Prostate gland (tissue), 2 donors: ENCODE measurements at places on chromosomes 12 and 14. TPM values are rescaled to one million over a fixed set of nuclear protein-coding genes. Genes with fewer than 3 reads are reported as not detected.
A peak's percentile ranks its signal among the peaks of the same experiment; 100 is the strongest.

The TRIAP1 gene
- total RNA-seq: 21.9 TPM

The PARP11 gene
- 26.8 TPM for total RNA-seq

The HOXC9 gene
- 3.0 TPM for total RNA-seq

The OTOGL gene
- 0.74 TPM for total RNA-seq

GRCh38 chr12:29547151-29547632 lies 49.7 kb upstream of the OVCH1 start:
- no peak overlapping the region for H3K27ac ChIP-seq
- H3K27me3 ChIP-seq: no peaks in the 10 kb centered on the region
- no peaks in the 10 kb centered on the region for H3K4me1 ChIP-seq
- DNase-seq: no peak

DNA sequence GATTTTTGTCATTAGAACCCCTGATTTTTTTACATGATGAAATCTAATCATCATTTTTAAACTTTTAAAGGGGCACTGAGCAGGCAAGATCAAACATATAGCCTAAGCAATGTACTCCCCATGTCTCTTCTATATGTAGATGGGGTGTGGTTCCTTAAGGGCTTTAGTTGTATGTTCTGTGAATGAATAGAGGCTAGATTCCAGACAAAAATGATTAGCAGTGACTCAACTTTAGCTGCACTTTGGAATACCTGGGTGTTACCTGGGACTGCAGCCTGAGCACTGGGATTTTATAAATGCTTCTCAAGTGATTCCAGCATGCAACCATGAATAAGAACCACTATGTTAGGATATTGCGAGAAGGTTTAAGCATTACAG lies 256.7 kb upstream of the PLEKHG7 start:
- H3K4me3 ChIP-seq: no peak overlapping the region
- no peak for DNase-seq
- no peaks in the 10 kb centered on the region for H3K27me3 ChIP-seq
- no peaks in the 10 kb centered on the region for H3K4me1 ChIP-seq
- H3K36me3 ChIP-seq: no peaks in the 10 kb centered on the region

DNA sequence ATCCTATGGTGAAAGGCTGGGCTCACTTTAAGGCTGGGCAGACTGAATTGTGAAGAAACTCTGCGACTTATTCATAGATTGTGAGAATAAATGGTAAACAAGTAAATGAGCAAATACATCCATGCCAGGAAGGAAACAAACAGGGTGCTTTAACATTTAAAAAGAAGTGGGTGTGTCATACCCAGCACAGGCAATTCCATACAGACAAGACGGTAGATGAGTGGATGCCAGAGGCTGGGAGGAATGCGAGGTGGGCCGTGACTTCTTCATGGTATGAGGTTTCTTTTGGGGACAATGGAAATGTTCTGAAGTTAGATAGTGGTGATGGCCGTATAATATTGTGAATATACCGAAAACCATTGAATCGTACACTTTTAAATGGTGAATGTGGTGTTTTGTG lies 49.8 kb upstream of the CDKN3 start:
- H3K36me3 ChIP-seq: no peaks in the 10 kb centered on the region
- H3K27me3 ChIP-seq: no peaks in the 10 kb centered on the region
- H3K27ac ChIP-seq: no peak overlapping the region
- peaks cover 4% of the 10 kb centered on the region for H3K4me1 ChIP-seq
- no peak for DNase-seq

DNA sequence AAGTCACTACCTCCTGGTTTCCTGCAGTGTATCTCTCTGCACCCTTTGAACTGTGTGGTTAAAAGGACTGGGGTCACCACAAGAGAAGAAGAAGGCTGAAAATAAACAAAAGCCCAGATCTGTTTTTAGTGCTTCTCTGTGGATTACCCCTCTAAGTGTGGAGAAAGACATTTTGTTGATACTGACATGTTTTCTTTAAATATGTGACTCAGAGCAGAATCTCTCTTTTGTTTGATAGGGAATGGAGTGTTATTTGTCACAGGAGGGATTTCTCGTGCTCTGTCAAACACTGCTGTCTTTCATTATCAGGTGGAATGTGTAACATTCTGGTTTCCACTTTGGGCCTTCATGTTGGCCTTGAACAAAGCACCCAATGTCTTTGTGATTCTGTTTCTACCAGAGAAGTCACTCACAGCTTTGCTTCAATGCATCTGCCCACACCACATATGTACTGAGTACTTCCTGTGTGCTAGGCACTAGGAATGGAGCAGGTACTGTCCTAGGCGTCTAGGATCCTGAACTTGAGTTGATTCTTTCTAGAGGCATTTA lies 82.1 kb downstream of the PLXNC1 start:
- no peak overlapping the region for H3K27ac ChIP-seq
- no peak for DNase-seq
- no peak overlapping the region for H3K4me3 ChIP-seq
- no peaks in the 10 kb centered on the region for H3K36me3 ChIP-seq

- no peak for DNase-seq
- H3K4me1 ChIP-seq: peaks cover 6% of the 10 kb centered on the region
- peaks cover 9% of the 10 kb centered on the region for H3K27me3 ChIP-seq
Observed at GRCh38 chr14:32934881-32935633, 3.6 kb upstream of the NPAS3 start.

DNA sequence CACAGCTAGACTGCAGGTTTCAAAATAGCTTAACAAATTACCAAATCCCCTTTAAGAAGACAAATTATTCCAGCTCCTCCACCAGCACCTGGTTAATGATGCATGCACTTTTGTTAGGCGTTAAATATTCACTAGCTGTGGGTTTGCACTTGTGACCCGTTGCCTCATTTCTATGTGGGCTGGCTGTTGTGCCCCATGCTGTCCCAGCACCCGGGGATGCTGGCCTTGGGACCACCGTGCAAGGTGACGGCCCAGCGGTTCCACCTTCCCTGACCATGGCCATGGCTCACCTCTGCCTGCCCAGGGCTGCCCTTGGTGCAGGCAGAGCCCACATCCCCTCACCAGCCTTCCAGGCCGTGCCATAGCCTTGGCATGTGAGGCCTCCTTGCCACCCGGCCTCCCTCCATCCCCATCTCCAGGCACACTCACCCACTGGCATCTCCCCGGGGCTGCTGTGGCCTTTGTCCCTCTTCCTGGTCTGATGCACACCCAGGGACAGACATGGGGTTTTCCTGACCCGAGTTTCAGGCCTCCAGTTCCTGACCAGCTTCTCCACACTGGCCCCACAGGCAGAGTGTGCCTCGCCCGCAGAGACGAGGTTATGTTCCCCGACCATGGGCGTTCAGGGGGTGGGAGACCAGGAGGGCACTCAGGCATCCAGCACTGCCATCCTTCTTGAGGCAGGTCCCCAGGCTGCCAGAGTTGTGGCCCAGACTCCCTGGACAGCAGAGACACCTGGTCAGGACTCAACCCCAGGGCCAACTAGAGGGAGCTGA lies 20.3 kb upstream of the C14orf180 start:
- H3K27me3 ChIP-seq: peaks cover 3% of the 10 kb centered on the region
- no peak overlapping the region for H3K27ac ChIP-seq
- H3K4me1 ChIP-seq: no peaks in the 10 kb centered on the region
- no peak for DNase-seq
- H3K36me3 ChIP-seq: no peaks in the 10 kb centered on the region
- H3K4me3 ChIP-seq: no peak overlapping the region

DNA sequence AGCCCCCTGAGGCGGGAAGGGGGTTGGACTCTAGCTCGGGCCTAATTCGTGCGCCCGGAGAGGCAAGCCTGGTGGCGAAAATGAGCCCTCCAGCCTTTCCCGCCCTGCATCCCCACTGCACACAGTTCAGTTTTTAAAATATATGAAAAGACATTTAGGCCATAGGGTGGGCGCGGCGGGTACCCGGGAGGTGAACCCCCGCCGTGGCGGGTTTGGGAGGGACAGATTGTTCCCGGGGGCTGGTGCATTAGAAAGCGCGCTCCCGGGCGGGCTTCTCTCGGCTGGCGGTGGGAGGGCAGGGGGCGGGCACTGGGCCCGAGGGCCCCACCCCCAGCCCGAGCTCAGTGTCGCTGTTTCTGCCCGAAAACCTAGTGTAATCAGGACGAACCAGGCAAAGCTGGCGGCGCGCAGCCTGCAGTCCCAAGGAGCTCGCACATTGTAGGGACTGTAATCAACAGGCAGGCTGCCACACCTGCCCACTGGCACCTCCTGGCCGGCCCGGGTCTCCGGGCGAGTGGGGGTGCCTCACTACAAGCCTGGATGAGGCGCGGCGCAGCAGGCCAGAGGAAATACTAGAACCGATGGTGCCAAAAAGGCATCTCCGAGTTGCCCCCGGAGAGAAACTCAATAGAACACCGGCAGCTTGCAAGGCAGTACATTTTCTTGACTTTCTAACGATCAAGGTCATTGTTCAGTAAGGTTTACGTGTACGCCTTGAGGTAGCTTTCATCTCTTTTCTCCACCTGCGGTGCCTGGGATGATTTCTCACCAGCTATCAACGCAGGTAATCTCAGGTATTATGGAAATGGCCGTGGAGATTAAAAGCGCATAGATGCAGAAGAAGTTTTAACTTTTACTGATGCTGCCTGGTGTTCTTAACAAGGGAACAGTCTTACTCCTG lies 764 bp upstream of the SPTB start:
- H3K4me3 ChIP-seq: peak overlapping the region; percentile 34
- peak; percentile 14 for DNase-seq
- H3K27me3 ChIP-seq: no peaks in the 10 kb centered on the region
- H3K36me3 ChIP-seq: no peaks in the 10 kb centered on the region
- H3K27ac ChIP-seq: no peak overlapping the region

DNA sequence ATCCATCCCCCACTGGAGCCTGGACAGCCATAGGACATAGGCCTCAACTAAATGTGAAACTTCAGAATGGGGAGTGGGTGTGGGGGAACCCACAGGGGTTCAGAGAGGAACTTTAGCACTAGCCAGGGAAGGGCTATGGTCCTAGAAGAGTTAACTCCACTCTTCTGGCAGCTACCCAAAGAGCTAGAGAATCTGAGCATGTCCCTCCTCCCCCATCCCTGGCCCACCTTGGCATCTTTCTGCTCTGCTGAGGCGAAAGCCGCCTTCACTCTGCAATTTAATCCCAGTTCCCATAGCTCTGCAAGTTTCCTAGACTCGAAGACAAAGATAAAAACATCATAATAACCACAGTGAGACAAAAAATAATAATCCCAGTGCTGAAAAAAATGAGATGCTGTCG lies 214.7 kb upstream of the RTL1 start:
- H3K27me3 ChIP-seq: peaks cover 4% of the 10 kb centered on the region
- no peaks in the 10 kb centered on the region for H3K4me1 ChIP-seq
- no peak overlapping the region for H3K4me3 ChIP-seq
- H3K36me3 ChIP-seq: no peaks in the 10 kb centered on the region

DNA sequence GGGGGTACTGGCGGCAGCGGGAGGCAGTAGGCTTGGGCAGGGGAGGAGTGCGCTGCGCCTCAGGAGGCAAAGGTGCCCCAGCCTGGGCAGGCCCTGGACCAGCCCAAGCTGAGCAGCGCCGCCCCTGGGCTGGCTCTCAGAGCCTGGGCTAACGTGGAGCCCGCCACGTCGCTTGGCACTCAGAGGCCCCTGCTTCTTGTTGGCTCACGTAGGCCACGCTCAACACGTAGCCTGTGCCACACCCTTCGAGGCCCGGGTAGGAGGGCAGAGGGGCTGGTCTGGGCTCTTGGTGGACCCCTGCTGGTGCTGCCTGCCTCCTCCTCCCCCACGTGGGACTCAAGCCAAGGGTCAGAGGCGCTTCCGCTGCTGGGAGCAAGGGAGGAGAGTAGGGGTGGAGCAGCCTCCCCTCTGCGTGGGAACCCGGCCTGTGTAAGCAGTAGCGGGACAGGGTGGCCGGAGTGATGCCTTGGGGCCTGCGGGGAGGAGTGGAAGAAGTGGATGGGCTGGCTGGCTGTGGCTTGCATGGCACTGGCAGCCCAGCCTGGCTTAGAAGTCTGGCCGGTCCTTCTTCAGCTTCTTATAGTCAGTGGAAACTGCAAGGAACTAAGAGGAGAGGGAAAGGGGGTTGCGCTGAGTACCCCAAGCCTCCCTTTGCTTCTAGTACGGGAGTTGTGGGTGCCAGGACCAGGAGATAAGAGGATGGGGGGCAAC lies 5.7 kb downstream of the SHMT2 start:
- DNase-seq: no peak
- no peak overlapping the region for H3K27ac ChIP-seq
- H3K27me3 ChIP-seq: no peaks in the 10 kb centered on the region
- H3K4me1 ChIP-seq: peaks cover 13% of the 10 kb centered on the region
- no peaks in the 10 kb centered on the region for H3K36me3 ChIP-seq
- H3K4me3 ChIP-seq: no peak overlapping the region

DNA sequence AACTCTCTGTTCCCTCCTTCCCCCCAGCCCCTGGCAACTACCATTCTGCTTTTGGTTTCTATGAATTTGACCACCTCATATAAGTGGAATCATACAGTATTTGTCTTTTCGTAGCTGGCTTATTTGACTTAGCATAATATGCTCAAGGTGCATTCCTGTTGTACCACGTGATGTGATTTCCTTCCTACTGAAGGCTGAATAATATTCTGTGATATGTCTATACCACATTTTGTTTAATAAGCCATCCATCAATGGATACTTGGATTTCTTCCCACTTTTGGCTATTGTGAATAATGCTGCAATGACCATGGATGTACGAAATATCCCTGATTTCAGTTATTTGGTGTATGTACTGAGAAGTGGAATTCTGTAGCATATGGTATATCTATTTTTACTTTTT lies 16.3 kb downstream of the NDUFA9 start:
- H3K27ac ChIP-seq: no peak overlapping the region
- no peaks in the 10 kb centered on the region for H3K27me3 ChIP-seq
- no peak overlapping the region for H3K4me3 ChIP-seq
- no peaks in the 10 kb centered on the region for H3K4me1 ChIP-seq
- no peak for DNase-seq

GRCh38 chr12:129245769-129246168 lies 392.5 kb downstream of the GLT1D1 start:
- H3K4me3 ChIP-seq: no peak overlapping the region
- H3K4me1 ChIP-seq: no peaks in the 10 kb centered on the region
- no peak overlapping the region for H3K27ac ChIP-seq
